ENCODE measurements at places on chromosomes 6 and 20.

GRCh38 chr6:149239573-149240209, 77.8 kb upstream of the TAB2 start:
- DNase-seq, result no peak

- DNase-seq, result no peak
Measured at GRCh38 chr6:144497650-144498049, 212.5 kb downstream of the UTRN start.

- DNase-seq, result no peak
Measured at GRCh38 chr6:140806431-140806830, 1326.3 kb upstream of the GJE1 start.

GRCh38 chr6:36533321-36533720, 14.0 kb downstream of the STK38 start:
- no peak for DNase-seq

GRCh38 chr6:46983007-46983411, 59.1 kb downstream of the ADGRF1 start:
- DNase-seq, result no peak

DNA sequence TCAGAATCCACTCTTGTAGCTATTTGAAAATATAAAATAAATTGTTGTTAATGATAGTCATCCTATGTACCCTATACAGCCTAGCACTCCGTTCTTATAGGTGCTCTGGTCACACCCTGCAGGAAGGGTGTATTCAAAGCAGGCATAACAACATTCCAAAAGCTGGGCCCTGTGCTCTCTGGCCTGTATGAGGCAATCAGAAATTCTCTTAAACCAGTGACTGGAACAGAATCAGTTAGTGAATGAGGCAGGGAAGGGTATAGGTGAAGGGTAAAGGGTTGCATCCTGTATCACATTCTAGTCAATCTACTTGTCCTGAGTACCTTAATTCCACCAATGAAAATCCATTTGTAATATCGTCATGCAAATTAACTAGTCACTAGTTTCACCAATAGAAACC, 154.5 kb upstream of the ZNF217 start:
- DNase-seq, result no peak

DNA sequence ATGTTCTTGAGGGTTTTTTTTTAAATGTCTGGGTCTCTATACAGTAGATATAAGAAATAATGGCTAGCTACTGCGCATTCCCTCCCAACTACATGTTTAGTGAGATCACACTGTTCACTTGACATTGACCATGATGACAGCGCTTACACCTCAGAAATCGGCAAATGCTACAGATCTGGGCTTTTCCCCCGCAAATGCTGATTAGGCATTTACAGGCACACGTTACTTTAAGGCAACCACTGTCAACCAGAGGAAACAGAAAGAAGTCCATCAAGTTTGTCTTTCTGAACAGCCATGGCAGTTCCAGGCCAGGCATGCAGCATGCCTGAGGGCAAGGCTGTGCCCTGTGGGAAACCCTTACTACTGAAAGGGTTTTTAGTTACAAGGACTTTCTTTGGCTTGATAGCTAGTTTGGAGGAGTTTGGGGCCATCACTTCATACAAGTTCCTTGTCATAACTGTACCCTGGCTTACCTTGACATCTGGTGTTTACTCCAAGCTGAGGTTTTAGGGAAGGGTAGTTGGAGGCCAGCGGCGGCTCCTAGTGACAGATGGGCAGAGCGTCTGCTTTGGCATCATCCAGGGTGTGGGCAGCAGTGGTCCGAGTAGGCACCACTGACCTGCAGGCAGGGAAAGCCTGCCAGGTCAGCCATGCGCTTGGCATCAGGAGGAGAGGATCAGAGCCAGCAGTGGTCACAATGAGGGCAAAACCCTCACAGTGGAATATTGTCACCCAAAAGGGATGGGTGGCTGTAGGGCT, 43.0 kb downstream of the CFAP61 start:
- DNase-seq, result no peak

GRCh38 chr6:52696418-52696817, 25.5 kb downstream of the TMEM14A start:
- DNase-seq, result no peak

DNA sequence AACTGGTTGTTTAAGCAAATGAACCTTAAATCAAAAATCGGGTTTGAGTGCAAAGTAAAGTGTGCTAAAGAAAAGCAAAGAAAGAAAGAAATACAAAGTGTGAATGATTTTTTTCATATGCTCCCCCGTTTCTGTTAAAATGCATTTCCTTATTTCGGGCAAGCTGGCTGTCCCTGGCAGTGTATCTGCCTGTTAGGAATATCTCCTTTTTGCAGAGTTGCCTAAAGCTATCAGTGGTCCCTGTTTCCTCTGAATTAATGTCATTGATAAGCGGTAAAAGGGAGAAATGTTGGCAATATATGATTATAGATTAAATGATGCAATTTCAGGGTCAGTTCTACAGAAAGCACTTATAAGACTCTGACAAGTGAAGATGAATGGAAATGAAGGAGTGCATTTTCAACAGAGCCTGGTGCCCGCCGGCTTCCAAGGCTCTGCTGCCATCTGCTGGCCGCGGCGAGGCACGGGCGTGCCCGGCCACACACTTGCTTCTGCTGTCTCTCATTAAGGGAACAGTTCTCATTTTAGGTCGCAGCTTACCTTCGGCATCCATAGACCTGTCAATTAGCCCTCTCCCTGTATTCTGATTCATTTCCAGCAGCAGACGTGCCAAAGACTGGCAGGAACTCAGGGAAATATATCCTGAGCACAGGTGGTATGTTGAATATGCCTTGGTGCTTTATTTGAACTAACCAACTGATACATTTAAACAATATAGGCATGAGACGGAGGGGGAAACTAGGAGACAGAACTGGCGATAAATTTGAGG, 381.9 kb downstream of the C6orf118 start:
- DNase-seq, result no peak

DNA sequence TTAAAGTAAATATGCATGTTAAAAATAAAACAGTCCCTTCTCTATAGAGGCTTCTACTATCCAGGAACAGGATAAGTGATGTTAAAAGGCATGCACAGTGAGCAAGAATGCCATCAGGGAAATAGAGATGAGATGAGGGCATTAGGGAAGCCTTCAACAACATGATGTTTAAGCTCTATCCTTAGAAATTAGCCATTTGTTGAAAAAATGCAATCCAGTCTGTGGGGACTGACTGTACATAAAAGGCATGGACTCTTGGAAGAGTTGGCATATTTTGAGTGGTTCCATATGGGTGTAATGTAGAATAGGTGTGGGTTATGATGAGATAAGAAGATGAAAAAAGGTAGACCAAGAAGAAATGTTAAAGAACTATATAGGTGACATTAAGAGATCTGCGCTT, 5.8 kb downstream of the KIAA0319 start:
- no peak for DNase-seq

DNA sequence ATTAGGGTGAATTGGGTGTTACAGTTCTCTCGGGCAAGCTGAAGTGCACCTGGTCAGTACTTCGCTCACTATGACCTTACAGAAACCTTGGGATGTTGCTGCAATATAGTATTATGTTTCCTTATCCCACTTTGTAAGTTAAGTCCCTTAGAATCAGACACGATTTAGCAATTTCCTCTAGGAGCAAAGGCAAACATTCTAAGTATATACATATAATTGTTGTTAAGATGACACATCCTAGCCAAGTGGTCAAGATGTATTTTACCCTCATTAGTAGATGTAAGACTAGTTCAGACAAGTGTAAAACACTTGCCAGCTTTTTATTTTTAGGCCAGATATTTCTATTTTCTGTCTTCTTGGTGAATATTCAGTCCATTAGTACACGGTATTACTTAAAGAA, 31.1 kb upstream of the RGS17 start:
- no peak for DNase-seq

DNA sequence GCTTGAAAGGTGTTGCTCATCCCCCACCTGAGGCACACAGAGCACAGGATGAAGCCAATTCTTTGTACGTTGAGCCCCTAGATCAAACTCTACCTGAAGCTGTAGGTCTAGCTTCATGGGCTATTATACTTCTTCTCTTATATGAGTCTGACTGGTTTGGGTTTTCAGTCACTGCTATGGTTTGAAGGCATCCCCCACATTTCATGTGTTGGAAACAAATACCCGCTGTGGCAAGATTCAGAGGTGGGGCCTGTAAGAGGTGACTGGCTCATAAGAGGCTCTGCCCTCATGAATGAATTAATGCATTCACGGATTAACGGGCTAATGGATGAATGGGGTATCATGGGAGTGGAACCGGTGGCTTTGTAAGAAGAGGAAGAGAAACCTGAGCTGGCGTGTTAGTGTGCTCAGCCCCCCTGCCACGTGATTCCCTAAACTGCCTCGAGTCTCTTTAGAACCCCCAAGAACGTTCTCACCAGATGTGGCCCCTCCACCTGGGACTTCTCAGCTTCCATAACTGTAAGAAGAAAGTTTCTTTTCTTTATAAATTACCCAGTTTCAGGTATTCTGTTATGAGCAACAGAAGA, 39.2 kb downstream of the PREX1 start:
- no peak for DNase-seq

DNA sequence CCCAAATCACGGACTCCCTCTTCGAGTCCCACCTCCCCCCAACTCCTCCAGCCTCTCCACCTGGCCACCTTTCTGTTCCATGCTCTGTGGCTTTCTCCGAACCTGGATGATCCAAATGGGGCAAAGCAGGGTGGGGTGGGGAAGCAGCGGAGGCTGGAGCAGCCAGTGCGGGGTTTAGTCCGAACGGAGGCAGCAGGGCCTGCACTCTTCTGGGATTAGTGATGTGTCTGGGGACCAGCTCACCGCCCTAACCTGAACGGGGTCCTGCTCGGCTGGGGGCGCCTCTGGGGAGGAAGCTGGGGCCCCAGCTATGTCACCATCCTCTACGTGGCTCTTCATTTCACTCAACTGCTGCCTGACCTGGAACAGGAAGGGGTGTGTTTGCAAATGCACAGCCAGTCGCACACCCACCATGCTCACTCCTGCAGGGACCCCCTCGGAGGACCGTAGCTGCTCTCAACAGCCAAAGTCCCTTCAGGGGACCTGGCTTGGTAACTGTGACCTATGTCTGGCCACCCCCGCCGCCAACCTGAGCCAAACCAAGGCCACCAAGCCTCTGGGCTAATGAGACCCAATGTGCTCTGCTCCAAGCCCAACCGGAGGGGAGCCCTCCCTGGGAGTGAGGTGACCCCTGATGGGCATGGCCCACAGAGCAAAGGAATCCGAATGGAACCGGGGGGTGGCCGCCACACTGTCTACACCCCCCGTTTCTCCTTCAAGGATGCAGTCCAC, 46.8 kb downstream of the DSTN start:
- no peak for DNase-seq

DNA sequence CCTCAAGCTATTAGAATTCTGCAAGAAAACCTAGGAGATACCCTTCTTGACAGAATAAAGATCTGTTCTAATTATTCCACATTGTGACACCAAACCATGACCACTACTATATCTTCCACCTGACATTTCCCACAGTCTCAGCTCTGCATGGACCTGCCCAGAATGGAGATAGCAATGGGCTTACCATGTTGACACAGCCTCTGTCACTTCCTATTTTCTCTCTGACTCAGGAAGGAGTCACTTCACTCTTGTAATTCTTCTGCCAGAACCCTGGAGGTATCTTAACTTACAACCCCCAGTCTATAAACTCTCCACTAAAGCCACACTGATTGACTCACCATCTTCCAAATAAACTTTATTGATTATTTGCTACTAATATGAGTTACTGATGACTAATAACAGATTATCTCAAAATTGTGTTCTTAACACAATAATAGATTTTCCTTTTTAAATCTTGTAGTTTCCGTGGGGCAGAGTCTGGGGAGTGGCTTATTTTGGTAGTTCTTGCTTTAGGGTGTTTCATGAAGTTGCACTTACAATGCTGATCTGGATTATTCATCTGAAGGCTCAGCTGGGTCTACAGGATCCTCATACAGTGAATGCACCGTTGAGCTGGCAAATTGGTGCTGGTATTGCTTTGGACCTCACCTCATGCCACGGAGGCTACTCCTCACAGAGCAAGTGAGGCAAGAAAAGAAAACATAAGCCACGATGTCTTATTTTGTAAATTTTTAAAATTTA, 869.9 kb downstream of the KIF16B start:
- no peak for DNase-seq

DNA sequence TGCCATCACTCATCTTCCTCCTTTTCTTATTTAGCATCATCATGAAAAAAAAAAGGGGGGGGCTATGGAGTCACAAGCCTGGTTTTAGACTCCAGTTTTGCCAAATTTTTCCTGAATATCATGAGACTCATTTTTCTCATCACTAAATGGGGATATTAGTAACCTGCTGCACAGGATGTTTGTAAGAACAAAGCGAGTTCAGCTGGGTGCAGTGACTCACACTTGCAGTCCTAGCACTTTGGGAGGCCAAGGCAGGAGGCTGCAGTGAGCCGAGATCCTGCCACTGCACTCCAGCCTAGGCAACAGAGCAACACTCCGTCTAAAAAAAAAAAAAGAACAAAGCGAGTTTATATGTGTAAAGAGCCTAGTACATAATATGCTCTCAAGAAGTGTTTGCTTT, 82.8 kb downstream of the TFAP2A start:
- DNase-seq, result no peak

GRCh38 chr6:27280540-27281000, 31.5 kb downstream of the POM121L2 start:
- DNase-seq, result no peak

Data from natural killer cell treated with Interleukin-12 subunit alpha and Interleukin-12 subunit beta and Interleukin-15 and Interleukin-18, amount 100 ng/mL, for 72 hours (primary cell).